RPMI7951 (cell line): ENCODE measurements at places on chromosomes 16 and 17. TPM values are rescaled to one million over a fixed set of nuclear protein-coding genes. Genes with fewer than 3 reads are reported as not detected.
A peak's percentile ranks its signal among the peaks of the same experiment; 100 is the strongest.

DNA sequence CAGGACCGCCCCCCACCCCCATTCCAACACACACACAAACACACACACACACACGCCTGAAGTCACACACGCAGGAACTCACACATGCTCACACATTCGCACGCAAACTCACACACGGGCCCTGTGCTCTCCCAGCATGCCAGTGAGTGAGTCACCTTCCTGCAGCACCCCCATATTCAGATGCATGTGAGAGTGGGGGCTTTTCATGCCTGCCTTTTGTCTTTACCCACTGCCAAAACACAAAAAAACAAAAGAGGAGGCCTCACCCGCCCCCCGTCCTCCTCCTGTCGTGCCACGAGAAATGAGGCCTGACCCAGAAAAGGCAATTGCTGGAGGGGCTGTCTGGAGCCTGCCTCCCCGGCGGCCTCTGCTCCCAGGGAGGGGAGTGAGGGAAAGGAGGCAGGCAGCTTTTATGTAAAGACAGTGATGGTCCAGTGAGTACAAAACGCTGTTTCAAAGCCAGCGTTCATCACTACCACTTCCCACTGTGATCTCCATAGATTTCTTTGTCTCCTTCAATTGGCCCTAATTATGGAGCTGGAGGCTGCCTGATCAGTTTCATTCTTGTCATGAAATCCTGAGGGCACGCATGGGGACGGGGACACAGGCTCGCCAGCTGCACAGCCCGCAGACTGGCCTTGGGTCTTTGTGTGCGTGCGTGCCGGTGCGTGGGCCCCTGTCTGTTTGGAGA is 29.5 kb upstream of the GSE1 start:
- DNase-seq, result peak; percentile 86

GRCh38 chr16:53504665-53505064 is 1.7 kb upstream of the AKTIP start:
- peak; percentile 84 for DNase-seq

CHRNE gene
- total RNA-seq, result not detected in 2 replicates

CCL5 gene
- 2.7 and 4.0 TPM in 2 replicates for total RNA-seq

DNA sequence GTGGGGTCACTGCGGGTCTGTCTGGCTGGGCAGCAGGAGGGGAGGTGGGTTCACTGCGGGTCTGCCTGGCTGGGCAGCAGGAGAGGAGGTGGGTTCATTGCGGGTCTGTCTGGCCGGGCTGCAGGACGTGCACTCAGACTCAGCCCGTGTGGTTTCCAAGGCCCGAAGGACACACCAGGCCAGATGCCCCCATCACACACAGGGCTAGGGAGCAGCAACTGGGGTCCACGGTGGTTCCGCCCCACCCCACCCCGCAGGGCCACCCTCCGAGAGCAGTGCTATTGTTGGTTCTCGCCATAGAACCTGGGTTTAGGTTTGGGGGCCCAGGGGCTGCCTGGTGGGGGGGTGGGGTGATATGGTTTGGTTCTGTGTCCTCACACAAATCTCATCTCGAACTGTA is 5.8 kb upstream of the CIAO3 start:
- no peak for DNase-seq

- DNase-seq, result no peak
These were observed 17.6 kb upstream of the NKD1 start for GRCh38 chr16:50530277-50531236.

GRCh38 chr17:9959377-9959981 is 54.4 kb upstream of the RCVRN start:
- no peak for DNase-seq

- DNase-seq, result no peak
These were observed 2.1 kb downstream of the SRSF2 start for GRCh38 chr17:76735006-76735405.

STAT5A gene
- 7.8 and 23.9 TPM in 2 replicates for total RNA-seq

DNA sequence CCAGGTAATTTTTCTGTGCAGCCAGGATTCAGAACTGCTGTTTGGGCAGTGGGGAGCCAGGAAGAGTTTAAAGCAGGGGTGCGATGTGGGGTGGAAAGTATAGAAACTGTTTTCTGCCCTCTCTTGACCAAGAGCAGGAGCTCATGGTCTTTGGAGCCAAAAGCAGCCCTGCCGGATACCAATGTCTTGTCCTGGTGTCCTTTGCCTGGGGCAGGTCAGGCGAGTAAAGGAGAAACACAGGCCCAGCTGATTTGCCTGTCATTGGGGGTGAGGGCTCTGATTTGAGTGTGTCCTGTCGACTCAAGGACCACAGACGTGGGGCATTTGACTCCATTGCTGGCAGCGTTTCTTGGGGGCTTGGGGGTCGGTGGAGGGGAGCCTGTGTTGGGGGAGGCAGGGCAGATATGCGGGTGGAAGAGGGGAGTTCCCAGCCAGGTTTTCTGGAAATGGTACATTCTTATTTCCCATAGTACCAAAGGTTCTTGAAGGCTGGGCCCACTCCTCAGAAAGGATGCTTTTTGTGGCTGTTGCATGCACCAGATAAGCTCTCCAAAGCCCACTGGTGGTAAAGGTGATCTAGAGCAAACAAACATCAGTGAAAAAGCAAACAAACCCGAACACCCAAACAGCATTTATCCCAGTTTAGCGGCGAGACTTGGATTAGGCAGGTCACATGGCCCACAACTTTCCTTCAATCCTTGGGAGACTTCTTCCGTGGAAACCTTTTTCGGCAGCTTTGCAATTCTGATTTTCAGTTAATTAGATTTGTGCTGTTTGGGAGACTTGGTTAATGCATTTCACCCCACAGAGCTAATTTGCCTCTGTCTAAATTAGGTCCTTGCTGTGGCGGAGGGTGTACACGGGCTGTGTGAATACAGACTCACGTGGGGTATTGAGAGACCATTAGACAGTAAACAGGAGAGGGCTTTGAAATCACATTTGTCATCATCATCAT is 59.0 kb downstream of the MSI2 start:
- DNase-seq, result no peak

- no peak for DNase-seq
These were observed 60.8 kb downstream of the TBC1D16 start for GRCh38 chr17:79974566-79975497.

- peak; percentile 29 for DNase-seq
These were observed 16.1 kb downstream of the GDE1 start for GRCh38 chr16:19505600-19506303.

- peak; percentile 13 for DNase-seq
These were observed at the start of gene MYO1D for GRCh38 chr17:32876417-32877163. Gene MYO1D (minus strand): TSS chr17:32877124. CDS start chr17:32876872, 252 bp downstream.

DNA sequence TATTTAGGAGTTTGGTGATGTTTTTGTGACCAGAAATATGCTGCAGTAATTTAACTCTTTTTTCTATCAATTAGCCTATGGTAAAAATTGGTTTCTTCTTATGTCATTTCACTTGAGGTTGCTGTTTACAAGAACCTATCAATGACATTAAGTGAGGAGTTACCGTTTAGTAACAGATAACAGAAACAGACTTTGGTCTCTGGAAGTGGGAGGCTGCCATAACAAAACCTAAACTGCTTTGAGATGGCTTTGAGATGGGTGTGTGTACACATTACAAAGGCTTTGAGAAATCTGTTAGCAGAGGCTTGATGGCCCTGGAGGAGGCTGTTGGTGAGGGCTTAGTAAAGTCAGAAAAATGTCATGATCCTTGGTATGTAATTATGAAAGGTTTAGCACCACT is 90.0 kb downstream of the TMEM114 start:
- DNase-seq, result no peak

DNA sequence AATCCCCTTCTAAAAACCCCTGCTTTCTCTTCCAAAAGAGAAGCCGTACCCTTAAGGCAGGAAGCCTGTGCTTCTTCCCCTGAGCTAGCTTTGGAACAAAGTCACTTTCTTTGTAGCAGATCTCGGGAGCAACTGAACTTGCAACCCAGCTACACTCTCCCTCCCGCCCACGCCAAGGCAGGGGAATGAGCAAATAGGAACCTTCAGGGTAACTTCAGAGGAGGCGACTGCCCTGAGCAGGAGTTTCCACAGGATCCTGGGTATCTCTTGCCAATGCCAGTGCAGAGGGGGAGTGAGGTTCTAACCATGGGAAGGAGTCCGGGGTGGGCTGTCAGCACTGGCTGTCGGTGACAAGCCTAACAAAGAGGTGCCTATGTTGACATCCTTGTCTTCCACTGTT is 5.9 kb upstream of the PIRT start:
- no peak for DNase-seq

DNA sequence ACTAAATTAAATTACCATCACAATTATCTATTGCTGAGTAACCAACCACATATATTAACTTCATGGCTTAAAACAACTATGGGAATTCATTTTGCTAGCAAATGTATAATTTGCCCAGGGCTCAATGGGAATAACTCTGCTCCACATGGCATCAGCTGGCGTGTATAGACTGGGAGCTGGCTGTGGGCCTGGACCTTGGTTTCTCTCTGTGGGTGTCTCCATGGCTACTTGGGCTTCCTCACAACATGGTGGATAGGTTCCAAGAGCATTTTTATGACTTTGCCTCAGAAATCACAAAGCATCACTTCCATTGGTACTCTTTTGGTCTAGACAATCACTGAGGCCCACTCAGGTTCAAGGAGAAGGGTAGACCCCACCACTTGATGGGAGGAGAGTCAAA is 144.9 kb downstream of the SOCS1 start:
- no peak for DNase-seq

- peak; percentile 62 for DNase-seq
These were observed 387.5 kb upstream of the HSBP1 start for GRCh38 chr16:83420206-83420760.

GRCh38 chr17:35192708-35193107 is 1.5 kb downstream of the SLC35G3 start:
- no peak for DNase-seq

DNA sequence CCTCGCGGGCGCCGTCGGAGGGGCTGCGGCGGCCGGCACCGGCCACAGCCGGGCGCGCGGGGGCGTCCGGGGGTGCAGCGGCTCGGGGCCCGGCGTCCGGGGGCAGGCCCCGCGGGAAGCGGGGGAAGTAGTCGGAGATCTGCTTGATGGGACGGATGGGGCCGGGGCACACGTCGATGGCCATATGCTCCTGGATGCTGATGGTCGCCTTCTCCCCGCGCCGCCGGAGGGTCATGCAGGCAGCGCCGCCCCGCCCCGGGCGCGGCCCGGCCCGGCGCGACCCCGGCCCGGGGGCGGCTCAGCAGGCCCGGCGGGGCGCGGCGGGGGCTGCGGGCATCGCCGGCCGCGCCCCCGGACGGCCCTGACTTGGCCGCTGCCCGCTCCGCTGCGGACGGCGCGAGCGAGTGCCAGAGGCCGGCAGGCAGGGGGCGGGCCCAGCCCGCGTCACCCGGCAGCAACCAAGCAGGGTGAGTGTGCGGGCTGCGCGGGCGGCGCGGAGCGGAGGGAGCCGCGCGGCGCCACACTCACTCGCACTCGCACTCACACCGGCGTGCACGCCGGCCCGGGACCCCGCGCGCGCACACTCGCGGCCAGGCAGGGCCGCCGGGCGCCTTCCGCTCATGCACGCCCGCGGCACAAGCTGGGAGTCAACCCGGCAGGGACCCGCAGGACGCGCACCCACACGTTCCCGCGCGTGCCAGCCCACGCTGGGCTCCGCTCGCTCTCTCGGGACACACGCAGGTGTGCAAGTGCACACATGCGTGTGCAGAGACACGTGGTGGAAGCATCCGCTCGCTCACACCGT is at the start of gene DOC2B:
Gene DOC2B (minus strand): TSS at position 406 of the 805 bp plus-strand sequence. CDS start 171 bp downstream, at position 235.
- no peak for DNase-seq

DNA sequence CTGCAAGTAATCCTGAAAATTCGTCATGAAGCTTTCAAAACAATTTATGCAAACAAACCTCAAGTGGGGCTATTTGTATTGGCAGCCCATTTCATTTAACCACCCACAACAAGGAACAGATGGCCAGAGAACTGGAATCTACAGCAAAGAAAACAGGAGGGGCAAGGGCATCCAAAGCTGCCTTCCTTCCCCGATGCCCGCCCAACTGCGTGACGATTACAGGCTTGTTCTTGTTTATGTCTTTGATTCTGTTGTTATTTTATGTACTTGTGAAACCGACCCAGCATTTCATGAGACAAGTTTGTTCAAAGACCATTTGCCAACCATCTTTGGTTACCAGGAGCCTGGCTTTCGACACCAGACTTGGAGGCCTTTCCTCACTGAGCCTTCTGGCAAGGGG is 59.1 kb upstream of the IRX6 start:
- DNase-seq, result no peak

DNA sequence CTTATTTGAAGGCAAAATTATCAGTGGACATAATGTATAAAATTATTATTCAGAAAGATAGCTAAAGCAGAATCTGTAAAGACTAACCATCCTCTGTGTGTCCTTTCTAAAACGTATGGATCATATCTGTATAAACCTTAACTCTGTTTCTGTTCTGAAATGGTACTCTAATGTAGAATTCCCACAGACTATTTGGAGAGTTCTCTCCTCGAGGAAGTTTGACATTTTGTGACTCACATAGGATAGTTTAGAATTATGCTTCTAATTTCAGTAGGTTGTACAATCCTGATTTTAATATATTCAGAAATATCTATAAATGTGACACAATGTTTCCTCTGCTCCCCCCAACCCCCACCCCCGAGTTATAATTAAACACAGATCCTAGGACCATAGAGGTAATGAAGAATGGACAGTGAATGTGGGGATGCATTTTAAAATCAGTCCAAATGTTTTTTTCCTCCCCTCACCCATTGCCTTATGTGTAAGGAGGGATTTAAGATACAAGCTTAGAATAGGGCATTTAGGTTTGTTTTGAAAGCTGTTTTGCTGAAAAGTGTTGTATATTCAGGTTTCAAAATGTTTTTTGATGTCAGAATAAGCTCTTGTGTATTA is 66.8 kb downstream of the BCAS3 start:
- DNase-seq, result no peak

GRCh38 chr17:73284354-73284753 is 22.7 kb upstream of the CPSF4L start:
- no peak for DNase-seq

- no peak for DNase-seq
These were observed 150.5 kb downstream of the KATNIP start for GRCh38 chr16:27700304-27700995.

GRCh38 chr16:51306116-51306515 is 155.0 kb upstream of the SALL1 start:
- peak; percentile 81 for DNase-seq

- no peak for DNase-seq
These were observed 389.5 kb downstream of the TMEM114 start for GRCh38 chr16:8200839-8201238.
